Fibroblast of skin of abdomen (primary cell): ENCODE measurements at places on chromosomes 4 and X.

GRCh38 chr4:108168671-108169523 is at the start of gene LEF1:
TSS of gene LEF1 (minus strand) at chr4:108168932. CDS start at chr4:108167767, 1,165 bp downstream.
- DNase-seq = peak; percentile 31

DNA sequence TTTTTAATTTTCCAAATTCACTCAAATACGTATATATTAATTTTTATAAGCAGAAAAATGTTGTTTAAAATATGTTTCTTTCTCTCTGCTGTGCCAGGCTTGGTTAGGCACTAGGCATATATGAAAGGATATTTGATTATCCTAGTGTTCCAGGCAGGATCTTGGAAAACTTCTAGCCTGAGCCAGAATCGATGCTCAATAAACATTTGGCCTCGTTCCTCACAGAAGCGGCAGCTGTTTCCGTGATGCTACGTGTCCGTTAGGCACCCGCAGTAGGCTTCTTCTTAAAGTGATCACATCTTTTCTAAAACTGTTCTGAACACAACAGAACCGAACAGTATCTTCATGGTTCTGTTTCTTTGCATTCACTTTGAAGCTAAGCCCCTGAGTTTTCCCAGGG is 50.1 kb upstream of the CRMP1 start:
- no peak for DNase-seq

GRCh38 chr4:22672944-22673343 is 19.8 kb upstream of the GBA3 start:
- no peak for DNase-seq

DNA sequence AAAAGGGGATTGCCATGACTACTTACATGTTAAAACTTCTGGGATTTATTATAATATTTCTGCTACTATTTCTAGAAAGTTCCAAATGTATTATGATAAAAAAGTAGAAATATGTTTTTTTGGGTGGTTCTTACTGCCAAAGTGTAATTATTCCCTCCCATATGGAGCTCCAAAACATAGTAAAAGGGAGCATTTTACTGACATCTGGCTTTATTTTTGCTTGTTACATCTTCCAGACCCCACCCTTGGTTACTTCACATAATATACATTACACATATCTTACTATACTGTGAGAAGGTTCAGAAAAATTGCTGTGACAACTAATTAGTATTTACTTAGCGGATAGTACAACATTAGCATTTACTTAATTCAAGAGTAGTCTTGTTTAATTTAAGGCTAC is 205.1 kb upstream of the TLL1 start:
- DNase-seq = no peak

GRCh38 chr4:139933541-139933940 is 220.4 kb downstream of the MAML3 start:
- no peak for DNase-seq

GRCh38 chr4:30727409-30727808 is 7.2 kb downstream of the PCDH7 start:
- no peak for DNase-seq

GRCh38 chrX:77174680-77175519 is 272.3 kb upstream of the FGF16 start:
- DNase-seq = no peak

DNA sequence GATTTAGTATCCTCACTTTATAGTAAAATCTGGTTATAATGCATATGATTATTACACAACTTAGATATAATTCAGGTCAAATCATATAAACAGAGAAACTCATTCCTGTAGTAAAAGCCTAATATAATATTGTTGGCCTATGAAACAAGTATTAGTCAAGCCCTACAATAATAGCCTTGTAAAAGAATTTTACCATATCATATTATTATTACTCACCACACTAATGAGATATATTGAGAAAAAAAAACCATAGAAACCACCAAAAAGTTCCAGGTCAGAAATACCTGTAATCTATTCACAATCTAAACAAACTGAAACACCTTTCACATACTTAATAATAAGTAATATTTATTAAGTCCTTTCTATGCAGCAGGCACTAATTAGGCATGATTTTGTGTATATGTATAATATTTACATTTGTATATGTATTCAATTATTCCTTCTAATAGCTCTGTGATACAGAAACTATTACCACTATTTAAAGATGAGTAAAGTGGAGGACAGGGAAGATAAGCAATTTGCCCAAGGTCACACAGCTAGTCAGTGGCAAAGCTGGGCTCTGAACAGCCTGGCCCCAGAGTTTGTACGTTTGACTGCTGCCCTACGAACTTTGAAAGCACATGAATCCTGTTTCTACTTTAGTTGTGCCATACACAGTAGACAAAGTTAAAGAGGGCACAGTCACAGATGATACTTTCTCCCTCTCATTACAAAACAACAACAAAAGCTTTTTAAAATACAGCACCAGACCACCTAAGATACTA is 9.0 kb downstream of the ZNF827 start:
- DNase-seq = no peak

DNA sequence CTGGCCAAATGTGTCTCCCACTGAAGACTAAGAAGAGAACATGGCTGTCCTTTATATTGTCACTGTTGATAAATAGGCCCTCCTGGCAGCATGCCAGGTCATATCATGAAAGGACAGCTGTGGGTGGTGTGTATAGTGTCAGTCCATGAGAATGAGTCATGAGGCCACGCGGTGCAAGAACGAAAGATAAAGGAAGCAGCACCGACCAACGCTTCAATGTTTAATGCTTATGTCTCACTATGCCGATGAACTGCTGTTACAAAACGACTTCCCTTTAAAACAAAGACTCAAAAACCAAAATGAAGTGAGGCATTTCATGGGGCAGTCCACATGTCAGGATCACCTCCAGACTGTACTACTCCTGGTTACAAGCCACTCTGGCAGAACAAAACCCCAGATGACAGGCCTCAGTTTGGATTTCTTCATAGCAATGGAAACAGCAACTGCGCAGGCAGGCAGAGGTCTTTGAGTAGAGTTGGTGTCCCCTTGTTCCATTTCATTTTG is 5.2 kb upstream of the TCEANC start:
- DNase-seq = peak; percentile 60

DNA sequence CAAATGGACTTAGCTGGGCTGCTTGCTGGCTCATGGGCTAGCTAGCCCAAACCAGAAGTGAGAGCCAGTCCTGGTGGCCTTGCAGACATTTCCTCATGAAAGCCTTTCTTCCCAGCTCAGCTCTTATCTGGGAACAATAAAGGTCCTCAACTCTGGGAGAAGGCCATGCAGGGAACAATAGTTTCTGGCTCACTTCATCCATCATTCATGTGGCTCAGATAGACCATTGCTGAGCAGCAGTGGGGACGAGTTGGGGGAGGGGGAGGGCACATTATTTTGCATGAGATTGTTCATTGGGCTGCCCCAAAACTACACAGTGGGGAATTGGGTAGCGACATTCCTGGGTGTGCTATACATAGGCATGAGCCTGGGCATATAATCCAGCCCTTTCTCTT is 47.6 kb downstream of the NHSL2 start:
- DNase-seq = no peak

DNA sequence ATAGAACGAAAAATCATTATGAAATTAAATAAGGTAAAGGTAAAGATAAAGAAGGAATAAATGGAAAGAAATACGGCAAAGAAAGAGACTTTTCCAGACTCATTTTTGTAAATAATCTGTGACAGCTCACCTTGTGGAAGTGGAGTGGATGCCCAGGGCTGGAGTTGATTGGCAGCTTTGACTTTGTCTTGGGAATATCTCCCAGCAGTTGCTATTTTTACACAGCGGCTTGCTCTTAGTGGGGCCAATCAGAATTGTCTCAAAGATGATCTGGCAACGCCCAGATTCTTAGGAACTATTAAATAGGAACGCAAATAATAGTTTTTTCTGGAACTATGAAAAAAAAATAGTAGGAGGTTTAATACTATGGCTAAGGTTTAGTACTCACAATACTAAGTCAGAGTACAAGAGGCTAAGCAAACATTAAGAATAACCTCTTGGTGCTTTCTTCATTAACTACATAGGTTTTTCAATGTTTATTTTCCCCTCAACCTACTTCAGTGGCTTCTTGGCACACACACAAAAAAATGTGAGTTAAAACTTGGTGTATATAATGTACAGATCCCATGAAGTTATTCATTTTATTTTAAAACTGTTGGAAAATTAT is 132.7 kb downstream of the TRAM1L1 start:
- DNase-seq = no peak

DNA sequence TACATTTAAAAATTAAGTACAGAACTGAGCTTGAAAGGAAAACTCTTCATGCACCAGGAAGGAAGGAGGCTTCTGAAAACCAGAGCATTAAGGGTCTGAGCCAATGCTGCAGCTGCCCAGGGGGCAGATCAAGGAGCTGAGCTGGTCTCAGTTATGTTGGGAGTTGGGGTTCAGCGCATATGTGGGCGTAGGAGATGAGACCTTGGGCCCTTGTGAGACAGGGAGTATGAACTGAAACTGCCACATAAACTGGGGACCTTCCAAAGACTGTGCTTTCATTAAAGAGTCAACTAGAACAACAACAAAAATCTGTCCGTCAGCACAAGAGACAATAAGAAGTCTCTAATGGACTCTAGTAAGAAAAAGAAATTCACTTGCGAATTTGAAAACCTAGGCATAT is 226.9 kb downstream of the STK32B start:
- no peak for DNase-seq

GRCh38 chr4:101791182-101791558 is 640 bp downstream of the BANK1 start:
- DNase-seq = no peak

DNA sequence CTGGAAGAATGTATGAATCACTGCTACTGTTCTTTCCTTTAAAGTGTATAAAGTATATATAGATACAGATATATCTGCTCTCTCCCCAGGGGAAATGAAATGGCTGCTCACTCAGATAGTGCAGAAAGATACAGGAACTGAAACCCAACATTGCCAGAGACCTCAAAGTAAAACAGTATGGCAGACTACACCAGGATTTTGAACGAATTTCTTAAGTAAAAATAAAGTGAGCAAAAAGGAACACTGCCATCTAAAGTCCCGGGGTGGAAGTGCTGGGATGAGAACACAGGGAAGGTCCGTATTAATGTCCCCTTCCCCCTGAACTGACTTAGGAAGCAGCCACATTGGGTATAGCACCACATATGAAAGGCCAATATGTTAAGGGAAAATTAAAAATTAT is 93.4 kb downstream of the TMA16 start:
- DNase-seq = peak; percentile 6

DNA sequence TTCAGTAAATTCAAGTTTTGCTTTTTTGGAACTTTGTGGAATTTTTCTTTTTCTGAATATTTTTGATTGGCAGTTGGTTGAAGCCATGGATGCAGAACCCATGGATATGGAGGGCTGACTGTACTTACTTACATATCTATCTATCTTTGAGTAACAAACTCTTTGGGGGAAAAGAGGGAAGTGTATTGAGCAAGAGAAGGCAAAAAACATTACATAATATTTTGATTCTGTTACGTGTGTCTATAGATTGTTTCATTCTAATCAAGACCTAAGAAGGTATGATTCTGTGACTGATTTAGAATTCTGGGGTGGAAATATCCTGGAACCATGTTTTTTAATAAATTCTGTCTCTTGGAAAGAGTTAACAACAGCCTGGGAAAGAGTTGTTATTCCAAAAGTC is 31.5 kb downstream of the GRSF1 start:
- no peak for DNase-seq

DNA sequence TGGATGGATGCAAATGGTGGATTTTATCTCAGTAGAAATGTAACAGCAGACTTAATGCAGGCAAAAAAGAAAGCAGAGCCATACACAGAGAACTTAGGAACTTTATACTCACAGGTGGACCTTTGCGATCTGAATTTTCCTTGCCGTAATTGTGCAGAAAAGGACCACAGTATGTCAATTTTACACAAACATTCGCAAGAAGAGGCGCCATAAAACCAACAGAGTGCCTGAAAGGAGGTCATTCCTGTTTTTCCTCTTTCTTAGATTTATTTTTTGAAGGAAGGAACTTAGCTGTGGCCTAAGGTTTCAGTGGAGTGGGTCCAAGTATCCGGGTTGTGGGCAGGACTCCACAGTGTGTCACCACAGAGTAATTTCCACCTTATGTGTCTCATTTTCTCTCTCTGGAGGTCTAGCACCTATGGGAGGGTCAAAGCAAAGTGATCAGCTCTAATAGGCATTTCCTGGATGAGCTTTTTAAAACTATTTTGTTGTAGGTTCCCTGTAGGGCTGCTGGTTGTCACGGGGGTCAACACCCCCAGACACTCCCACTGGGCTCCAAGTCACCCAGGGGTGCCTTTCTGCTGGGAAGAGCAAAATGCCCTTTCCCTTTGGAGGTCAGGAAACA is 24.7 kb upstream of the PBDC1 start:
- peak; percentile 62 for DNase-seq

GRCh38 chr4:119268466-119268865 is 53.5 kb downstream of the FABP2 start:
- DNase-seq = no peak

GRCh38 chrX:77572322-77572721 is 125.1 kb downstream of the FGF16 start:
- peak; percentile 14 for DNase-seq

- DNase-seq = no peak
Observed at GRCh38 chr4:99264927-99265326, 25.9 kb downstream of the ADH1A start.
